ENCODE measurements at places on chromosomes 2 and 18.

DNA sequence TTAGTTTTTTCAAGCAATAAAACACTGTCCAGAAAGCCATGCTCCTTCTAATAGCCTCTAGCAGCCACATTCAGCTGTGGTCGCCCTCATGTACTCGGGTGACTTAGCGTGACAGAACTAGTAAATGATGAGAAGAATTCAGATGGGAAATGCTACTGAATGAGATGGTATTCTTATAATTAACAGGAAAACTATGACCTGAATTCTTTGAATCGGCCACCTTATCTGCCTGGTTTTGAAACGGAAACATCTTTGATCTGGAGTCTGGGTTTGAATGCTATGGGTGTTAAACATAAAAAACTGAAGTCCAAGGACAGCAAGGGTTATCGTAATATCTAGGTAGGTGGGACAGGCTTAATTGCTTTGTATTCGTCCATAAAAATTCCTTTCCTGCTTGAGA lies 138.8 kb upstream of the DNMT3A start:
- no peak for DNase-seq

GRCh38 chr2:218995972-218996711 lies 2.9 kb upstream of the CRYBA2 start:
- DNase-seq = peak; percentile 65

- DNase-seq = no peak
Observed at GRCh38 chr2:55441280-55441892, 21.7 kb upstream of the CCDC88A start.

DNA sequence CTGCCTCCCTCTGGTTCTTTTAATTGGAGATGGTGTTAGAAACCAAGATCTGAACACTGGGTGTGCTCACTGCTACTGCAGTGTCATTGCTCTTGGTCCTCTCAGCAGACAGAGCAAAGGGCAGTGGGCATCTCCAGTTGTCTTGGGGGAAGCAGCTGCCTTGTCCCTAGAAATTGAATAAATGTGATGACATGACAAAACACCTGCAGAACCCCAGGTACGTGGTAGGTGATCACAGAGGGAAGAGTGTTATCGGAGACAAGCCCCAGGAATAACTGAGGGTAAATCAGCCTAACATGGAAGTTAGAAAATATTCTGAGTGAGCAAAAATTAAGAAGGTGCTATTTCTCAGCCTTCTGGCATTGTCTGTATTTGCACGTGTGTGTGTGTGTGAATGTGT lies 311.9 kb upstream of the HDAC4 start:
- DNase-seq = no peak
